ENCODE measurements at places on chromosomes 1 and 21.

DNA sequence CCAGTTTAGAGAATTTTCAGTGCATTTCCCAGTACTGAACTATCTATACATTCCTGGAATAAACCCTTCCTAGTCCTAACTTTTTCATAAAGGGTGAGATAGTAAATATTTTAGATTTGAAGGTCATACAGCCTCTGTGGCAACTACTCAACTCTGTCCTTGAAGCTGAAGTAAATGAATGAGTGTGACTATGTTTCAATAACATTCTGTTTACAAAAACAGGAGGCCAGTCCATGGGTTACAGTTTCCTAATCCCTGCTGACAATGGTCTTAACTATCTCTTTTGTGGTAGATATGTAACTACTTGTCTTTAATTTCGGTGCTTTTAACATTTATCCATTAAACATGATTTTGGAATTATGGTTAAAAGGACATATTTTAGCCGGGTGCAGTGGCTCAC is 4.3 kb downstream of the ZNF684 start:
- DNase-seq: no peak

- DNase-seq: no peak
These were observed 29.6 kb downstream of the MATN1 start for GRCh38 chr1:30693822-30694221.

DNA sequence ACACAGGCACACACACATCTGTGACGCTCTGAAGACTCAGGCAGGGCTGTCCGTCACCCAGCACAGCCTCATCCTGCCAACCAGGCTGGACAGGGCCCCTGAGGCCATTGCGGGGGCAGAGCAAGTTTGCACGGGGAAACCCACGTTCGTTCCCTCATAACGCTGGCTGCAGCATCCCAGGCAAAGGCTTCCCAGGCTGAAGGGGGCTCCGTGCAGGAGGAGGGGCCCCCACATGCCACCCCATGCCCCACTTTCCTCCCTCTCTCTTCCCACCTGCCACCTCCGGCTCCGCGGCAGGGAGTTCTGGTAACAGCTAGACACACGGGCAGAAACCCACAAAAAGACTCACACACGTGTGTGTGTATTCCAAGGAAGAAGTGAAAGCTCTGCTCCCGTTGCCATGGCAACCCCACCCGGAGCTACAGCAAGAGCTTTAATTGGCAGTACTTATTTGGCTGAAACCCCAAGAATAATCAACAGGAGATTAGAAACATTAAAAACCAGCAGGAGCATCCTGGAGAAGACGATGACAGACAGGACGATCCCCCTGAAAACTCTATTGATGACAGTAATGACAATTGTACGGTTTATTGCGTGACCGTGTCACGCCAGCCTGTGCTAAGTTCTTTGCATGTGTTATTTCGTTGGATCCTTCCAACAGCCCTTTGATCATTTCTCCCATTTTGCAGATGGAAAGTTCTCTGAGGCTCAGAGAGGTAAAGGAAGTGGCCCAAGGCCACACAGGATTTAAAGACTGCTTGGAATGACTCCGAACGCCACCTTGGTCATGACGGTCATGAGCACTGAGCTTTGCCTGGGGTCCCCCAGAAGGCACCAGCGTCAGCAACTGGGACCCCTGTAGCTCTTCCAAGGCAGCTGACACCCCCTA is 247.1 kb downstream of the NPHP4 start:
- DNase-seq: no peak

DNA sequence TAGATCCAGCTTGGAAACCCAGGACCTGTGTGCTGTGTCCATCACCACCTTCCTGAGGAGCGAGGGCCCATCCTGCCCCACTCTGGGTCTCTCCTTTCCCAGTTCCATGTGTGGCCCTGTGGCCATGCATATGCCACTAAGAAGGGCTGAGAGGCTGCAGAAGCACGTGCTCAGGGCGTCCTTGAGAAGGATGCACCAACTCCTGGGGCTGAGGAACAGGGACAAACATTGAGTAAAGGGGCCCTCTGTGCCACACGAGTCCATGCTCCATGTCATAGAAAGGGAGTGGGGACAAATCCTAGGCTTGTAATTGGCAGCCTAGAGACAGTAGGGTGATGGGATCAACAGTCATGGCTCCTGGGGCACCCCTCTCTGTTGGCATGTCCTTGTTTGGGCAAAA is 8.4 kb downstream of the ETV3L start:
- no peak for DNase-seq

DNA sequence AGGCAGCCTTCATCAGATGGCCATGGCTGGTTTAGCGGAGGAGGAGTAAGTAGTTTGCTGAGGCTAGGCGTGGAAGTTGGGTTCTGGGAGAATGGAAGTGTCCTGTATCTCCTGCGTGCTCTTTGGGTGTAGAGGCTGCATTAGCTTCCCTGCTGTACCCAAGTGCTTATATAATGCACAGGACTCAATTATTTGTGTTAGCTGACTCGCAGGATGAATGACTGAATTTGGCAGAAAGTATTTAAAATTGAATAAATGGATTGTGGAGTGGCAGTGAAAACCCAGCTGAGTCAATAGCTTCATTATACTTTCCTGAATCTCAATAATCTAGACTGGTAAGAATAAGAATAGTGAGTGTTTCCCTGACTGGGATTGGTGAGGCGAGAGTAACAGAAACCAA is 13.8 kb downstream of the DNTTIP2 start:
- no peak for DNase-seq

GRCh38 chr1:204630132-204630905 is 55.2 kb downstream of the LRRN2 start:
- no peak for DNase-seq
